Heart left ventricle (tissue), 16 donors: ENCODE measurements at places on chromosomes 2 and 18. TPM values are rescaled to one million over a fixed set of nuclear protein-coding genes. Genes with fewer than 3 reads are reported as not detected.
A peak's percentile ranks its signal among the peaks of the same experiment; 100 is the strongest.

DNA sequence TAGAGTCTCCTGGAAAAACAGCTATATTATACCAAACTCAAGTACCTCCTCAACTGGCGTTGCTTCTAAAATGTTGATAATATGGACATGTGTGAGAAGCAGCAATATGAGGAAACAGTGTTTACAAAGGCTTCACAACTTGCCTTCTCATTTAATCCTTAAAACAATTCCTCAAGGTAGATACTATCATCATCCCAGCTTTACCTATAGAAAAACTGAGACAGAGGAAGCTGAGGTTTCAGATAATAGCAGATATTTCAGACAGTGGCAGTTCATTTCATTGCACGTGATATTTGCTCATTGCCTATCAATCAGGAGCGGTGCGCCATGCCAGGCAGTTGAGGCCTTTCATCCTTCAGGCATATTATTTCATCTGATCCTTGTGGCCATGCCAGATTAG lies 8.3 kb downstream of the GALNT5 start:
- H3K27ac ChIP-seq, result no peak overlapping the region
- H3K4me3 ChIP-seq, result no peak overlapping the region
- DNase-seq, result no peak
- no peaks in the 10 kb centered on the region for H3K27me3 ChIP-seq
- H3K4me1 ChIP-seq, result peaks cover 1% of the 10 kb centered on the region

- no peaks in the 10 kb centered on the region for H3K36me3 ChIP-seq
- peaks cover 13% of the 10 kb centered on the region for H3K4me1 ChIP-seq
- H3K27me3 ChIP-seq, result no peaks in the 10 kb centered on the region
- H3K27ac ChIP-seq, result no peak overlapping the region
- H3K4me3 ChIP-seq, result no peak overlapping the region
Measured at GRCh38 chr2:230269715-230270114, 44.2 kb downstream of the SP140 start.

DNA sequence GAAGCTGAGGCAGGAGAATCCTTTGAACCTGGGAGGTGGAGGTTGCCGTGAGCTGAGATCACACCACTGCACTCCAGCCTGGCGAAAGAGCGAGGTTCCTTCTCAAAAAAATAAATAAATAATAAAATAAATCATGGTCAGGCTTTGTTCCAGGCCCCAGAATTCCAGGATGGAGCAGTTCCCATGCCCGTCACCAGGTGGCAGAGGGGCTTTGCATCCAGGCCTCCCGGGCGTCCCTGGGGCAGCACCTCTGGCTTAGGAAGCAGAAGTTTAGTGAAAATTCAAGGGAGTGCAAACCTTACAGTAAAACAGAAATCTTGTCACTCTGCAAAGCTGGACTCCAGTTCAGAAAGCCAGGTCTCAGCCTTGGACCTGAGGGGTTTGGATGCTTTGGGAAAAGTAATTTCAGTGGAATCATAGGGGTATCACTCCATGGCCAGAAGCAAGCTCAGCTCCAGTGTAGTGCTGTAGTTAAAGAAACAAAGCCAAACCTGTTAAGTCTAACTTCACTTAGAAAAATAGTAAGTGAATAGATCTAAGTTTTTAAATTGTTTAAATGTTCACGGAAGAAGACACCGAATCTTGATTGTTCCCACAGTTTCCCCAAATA lies 512.7 kb downstream of the CMPK2 start:
- no peak overlapping the region for H3K27ac ChIP-seq
- H3K4me3 ChIP-seq, result no peak overlapping the region
- no peaks in the 10 kb centered on the region for H3K36me3 ChIP-seq
- H3K4me1 ChIP-seq, result no peaks in the 10 kb centered on the region
- peak; percentile 18 for DNase-seq
- H3K27me3 ChIP-seq, result no peaks in the 10 kb centered on the region

The EML6 gene
- 0.08 TPM for total RNA-seq

- no peaks in the 10 kb centered on the region for H3K27me3 ChIP-seq
- no peak overlapping the region for H3K4me3 ChIP-seq
- no peak overlapping the region for H3K27ac ChIP-seq
- DNase-seq, result peak; percentile 55
- H3K4me1 ChIP-seq, result no peaks in the 10 kb centered on the region
Measured at GRCh38 chr2:231384109-231384435, 11.4 kb upstream of the B3GNT7 start.

- H3K36me3 ChIP-seq, result no peaks in the 10 kb centered on the region
- no peak overlapping the region for H3K4me3 ChIP-seq
- H3K4me1 ChIP-seq, result peaks cover 10% of the 10 kb centered on the region
- no peak overlapping the region for H3K27ac ChIP-seq
- H3K27me3 ChIP-seq, result no peaks in the 10 kb centered on the region
Measured at GRCh38 chr2:72413716-72414115, 266.1 kb upstream of the CYP26B1 start.
